ENCODE measurements at places on chromosomes 2 and 18.
A peak's percentile ranks its signal among the peaks of the same experiment; 100 is the strongest.

DNA sequence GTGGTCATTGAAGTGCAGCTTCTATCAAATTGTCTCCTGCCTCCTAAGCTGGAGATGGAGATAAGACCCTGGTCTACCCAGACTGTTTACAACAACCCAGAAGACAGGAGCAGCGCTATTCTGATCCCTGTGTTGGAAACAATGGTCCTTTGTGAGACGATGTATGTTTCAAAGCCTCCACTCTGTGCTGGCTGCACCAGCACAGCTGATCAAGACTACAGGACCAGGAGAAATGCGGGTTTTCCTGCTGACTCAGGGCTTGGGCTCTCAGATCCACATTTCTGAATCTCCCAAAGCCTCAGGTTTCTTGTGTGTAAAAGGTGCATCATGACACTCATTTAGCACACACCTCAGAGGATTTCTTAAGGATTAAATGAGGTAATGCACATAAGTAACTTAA, 92.0 kb downstream of the POU3F3 start:
- DNase-seq, result no peak

DNA sequence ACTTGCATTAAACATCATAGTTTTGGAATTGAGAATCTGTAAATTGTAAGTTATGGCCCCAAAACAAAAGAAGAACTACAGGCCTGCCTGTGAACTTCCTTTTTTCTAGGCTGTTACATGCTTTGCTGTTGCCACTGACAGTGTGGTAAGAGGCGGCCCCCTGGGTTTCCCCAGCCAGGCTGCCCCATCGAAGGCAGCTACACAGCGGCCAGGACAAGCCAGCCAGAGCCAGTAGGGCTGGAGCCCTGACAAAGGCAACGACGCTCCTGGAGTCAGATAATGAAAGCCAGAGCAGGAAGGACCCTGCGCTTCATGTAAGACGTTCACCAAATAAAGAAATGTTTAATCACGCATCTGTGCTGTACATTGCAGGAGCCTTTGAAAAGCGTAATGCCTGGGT, 55.0 kb downstream of the ANKRD44 start:
- DNase-seq, result peak; percentile 67

- DNase-seq, result no peak
These were observed 163.9 kb downstream of the COL4A4 start for GRCh38 chr2:227000123-227000522.

DNA sequence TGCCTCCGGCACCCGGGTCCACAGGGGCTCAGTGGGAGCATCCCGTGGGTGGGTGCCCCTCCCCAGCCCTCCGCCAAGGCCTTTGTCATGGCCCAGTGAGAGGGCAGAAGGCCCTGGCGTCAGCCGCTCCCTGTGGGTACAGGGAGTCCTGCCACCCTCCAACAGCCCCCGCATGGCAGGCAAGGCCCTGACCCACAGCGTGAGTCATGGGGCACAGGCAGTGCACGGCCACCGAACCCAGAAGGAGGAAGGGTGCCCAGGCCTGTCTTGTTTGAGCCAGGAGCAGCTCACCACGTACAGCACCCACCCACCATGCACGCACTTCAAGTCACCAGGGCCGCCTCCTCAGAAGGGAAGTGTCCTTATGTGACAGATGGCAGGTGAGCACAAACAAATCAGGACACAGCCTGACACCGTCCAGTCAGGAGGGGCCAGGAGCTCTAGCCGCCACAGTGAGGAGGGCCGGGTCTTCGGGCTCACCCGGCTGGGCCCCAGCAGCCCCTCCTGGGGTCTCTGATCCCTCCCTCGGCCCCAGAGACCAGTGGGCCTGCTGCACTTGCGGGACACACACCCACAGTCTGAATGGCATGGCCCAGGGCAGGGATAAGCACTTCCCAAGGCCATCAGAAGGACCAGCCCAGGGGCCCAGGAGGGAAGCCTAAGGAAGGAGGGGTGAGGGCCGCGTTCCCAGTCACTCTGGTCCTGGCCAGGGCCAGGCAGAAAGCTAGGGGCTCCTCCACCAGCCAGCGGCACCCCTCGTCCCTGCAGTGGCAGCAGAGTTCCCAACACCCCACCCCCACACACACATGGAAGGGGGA, 25.8 kb downstream of the BIN1 start:
- DNase-seq, result peak; percentile 52

DNA sequence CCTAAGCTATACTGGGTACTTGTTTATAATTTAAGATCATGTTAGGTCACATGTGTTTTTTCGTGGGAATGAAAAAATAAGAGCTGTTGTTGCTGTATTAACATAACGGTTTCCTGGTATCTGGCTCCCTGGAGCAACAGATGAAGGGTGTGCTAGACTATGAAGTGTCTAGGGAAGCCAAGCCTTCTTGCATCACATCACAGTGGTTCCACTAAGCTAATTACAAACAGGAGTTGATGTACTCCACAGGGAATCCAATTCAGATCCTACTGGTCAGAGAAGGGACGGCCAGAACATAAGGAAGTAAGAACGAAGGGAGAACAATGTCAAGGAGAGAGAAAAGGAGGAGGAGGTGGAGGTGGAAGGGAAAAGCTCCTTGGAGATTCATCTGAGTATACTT, 193.0 kb upstream of the CYP26B1 start:
- no peak for DNase-seq

DNA sequence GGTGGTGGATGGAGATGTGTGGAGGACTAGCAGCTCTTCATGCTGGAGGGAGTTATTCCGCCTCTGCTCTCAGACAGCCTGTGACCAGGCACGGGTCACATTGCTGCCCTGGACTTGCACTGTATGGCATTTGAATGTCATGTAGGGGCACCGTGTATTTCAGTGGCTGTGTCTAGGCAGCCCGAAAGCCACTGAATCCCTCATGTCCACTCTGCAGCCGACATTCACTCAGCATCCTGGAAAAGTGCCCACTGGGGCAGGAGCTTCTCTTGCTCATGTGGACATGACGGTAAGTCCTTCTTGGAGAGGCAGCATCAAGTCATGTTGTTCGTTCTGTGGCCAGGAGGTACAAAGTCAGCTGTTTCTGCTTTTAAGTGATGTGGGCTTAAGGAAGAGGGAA, 127.9 kb downstream of the SH3RF3 start:
- no peak for DNase-seq

- peak; percentile 40 for DNase-seq
These were observed 27.2 kb downstream of the CDKL4 start for GRCh38 chr2:39216346-39217191.

GRCh38 chr2:128735296-128735960, 416.8 kb upstream of the HS6ST1 start:
- no peak for DNase-seq

- DNase-seq, result no peak
These were observed 106.4 kb downstream of the VAPA start for GRCh38 chr18:10020171-10020570.

GRCh38 chr2:173136599-173136998, 61.0 kb downstream of the MAP3K20 start:
- DNase-seq, result no peak

DNA sequence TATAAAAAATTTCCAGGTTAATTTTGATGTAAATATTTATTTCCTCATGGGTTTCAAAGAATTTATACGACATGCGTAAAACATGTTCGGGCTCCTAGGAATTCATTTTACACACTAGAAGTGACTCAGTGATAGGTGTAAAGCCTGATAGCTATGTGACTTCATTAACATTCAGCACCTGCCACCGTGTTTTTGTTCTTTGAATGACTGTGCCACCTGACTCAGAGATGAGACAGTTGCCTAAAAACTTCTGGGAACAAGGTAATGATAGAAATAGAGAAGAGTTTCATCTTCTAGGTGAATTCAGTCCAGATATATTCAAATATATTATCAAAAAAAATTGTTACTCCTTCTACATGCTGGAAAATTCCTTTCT, 10.0 kb downstream of the IL1R2 start:
- no peak for DNase-seq

DNA sequence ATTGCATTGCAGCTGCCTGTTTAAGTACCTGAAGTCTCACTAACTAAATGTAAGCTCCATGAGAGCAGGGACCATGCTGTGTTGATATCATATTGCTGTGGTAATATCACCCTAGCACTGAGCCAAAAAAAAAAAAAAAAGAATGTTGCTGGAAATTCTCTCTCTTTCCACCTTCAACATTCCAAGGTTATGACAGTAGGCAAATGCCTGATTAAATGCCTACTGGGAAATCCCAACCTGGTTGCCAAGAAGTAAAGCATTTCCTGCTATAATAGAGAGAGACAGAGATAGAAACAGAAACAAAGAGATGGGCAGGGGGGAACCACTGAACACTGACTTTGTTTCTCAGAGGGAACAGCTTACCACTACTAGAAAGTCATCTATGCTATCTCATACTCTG, 1604.2 kb downstream of the LRP1B start:
- DNase-seq, result no peak

GRCh38 chr18:32760391-32760790, 12.4 kb downstream of the KLHL14 start:
- DNase-seq, result no peak

GRCh38 chr2:3172265-3172935, 205.2 kb downstream of the EIPR1 start:
- DNase-seq, result no peak

- DNase-seq, result no peak
These were observed 12.1 kb downstream of the TGFA start for GRCh38 chr2:70541481-70542020.

GRCh38 chr2:9226458-9227380, 20.1 kb downstream of the ASAP2 start:
- no peak for DNase-seq

DNA sequence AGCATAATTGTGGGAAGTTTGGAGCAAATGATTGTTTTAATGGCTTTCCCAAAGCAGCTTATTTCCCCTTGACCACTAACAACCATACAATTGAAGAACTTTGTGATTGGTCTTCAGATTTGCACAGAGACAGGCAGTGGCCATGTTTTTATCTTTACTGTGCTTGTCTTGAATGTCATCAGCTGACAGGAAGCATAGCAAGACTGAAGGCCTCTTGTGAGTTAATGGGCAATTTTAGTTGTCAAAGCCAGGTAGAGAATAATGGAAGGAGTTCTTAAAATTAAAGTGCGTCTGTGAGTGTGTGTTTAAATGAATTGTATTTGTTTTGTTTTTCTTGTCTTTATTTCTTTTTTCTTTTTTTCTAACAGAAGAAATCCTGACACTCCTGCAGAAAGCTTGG, 809.9 kb downstream of the TSN start:
- no peak for DNase-seq

DNA sequence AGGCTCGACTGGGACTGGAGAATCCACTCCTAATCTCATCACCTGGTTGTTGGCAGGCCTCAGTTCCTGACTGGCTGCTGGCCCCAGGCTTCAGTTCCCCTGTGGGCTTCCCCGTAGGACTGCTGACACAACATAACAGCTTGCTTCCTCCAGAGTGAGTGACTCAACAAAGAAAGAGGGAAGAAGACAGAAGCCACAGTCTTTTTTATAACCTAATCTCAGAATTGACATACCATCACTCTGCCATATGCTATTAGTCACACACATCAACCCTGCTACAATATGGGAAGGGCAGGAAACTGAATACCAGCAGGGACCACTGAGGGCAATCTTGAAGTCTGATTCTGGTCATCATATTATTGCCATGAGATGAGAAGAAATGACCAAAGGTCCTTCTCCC, 76.8 kb upstream of the SLC14A2 start:
- DNase-seq, result no peak

Data from stimulated activated CD8-positive, alpha-beta memory T cell treated with anti-CD3 and anti-CD28 coated beads, Interleukin-7, amount 100 ng/mL, for 48 hours (primary cell).